Stimulated activated CD8-positive, alpha-beta memory T cell treated with anti-CD3 and anti-CD28 coated beads, Interleukin-4, amount 100 ng/mL, for 1 hour (primary cell): ENCODE measurements at places on chromosomes 12 and 14.

GRCh38 chr14:35821564-35822411 is 4.3 kb upstream of the BRMS1L start:
- DNase-seq = no peak

- DNase-seq = no peak
Measured at GRCh38 chr12:3604748-3605586, 114.0 kb downstream of the PRMT8 start.

DNA sequence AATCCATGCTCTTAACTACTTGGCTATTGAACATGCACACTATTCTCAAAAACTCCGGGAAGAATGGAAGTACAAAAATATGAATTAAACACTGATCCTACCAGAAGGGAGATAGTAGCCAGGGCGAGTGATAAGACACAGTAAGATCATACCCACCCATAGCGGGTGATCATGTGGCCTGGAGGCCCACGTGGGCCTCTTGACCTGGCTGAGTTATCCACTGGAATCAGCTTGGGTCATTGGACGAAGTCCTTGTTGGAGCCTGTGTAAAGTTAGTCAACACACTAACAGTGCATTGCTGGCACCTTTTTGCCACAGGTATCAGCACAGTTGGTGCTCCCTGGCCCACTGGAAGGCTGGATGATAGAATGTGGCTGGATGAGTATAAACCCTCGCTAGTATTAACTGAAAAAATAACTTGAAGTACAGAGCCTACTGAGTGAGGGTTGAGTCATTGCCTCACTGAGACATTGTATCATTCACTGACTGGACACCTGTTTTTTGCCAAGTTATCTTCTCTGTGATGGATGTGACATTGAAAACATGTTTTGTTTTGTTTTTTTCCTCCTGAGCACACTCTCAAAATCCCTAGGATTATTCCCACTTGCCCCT is 149.2 kb upstream of the FUT8 start:
- DNase-seq = no peak

DNA sequence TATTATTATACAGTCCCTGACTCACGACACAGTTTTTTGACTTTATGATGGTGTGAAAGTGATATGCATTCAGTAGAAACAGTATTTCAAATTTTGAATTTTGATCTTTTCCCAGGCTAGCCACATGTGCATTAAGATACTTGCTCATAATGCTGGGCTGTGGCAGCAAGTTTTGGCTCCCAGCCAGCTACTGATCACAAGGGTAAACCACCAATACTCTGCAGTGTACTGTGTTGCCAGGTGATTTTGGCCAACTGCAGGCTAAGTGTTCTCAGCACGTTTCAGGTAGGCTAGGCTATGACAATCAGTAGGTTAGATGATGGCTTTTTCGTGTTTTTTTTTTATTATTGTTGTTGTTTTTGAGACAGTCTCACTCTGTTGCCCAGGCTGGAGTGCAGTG is 69.4 kb upstream of the ACTN1 start:
- DNase-seq = no peak

GRCh38 chr14:66401449-66402095 is 84.6 kb upstream of the CCDC196 start:
- DNase-seq = no peak

DNA sequence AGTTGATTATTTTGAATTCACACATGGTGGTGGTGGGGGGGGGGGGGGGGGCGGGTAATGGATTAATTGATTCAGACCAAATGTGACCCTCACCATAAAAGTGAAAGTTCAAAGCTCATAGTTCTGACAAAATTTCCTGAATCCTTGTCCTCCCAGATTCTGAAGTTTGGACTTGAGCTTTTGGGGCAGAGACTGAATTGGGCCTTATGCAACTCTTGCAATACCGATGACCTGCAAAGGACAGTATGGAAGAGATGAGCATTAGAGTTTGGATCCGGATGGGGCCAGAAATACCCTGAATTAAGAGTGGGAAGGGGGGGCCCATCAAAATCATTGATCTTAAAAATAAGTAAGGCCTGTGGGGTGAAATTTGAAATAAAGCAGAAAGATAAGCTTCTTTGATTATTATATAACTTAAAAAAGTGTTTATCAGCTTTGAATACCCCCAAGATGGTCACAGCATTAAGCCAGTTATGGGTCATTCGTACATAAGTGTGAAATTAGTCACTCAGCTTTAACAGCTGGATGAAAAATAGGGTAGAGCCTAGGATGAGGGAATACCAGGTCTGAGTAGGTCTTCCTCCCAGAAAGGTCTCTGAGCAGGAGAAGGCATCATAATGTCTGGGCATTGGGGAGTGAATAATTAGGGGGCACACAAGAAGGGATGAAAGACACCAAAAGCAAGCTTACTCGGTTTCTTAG is 2.1 kb upstream of the PYGL start:
- DNase-seq = no peak

- DNase-seq = no peak
Measured at GRCh38 chr14:99566009-99566389, 38.0 kb downstream of the CCDC85C start.

GRCh38 chr12:24600551-24600950 is 348.4 kb downstream of the BCAT1 start:
- no peak for DNase-seq

GRCh38 chr14:91180611-91181010 is 63.9 kb downstream of the GPR68 start:
- no peak for DNase-seq

GRCh38 chr12:54240971-54241588 is 38.8 kb downstream of the CBX5 start:
- no peak for DNase-seq

DNA sequence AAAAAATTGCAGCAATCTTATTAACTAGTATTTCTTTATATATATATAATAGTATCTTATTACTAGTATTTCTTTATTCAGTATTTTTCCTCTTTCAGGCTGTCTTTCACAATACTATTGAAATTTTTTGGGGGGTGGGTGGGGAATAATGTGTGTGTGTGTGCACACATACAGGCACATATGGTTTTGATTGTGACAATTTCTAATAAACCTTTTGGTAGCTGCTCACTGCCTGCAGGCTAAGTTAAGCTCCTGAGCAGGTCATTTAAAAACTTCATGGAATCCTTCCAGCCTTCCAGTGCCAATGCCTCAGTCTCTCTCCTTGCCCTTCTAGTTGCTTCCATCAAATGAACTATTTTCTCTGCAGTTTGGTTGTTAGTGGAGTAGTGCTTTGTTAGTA is 490.1 kb downstream of the PCNX1 start:
- DNase-seq = no peak

GRCh38 chr12:113812411-113813228 is 153.5 kb downstream of the RBM19 start:
- DNase-seq = no peak

- no peak for DNase-seq
Measured at GRCh38 chr12:75713434-75713833, 202.0 kb upstream of the KRR1 start.

- DNase-seq = no peak
Measured at GRCh38 chr12:104740668-104741067, 217.4 kb downstream of the SLC41A2 start.

DNA sequence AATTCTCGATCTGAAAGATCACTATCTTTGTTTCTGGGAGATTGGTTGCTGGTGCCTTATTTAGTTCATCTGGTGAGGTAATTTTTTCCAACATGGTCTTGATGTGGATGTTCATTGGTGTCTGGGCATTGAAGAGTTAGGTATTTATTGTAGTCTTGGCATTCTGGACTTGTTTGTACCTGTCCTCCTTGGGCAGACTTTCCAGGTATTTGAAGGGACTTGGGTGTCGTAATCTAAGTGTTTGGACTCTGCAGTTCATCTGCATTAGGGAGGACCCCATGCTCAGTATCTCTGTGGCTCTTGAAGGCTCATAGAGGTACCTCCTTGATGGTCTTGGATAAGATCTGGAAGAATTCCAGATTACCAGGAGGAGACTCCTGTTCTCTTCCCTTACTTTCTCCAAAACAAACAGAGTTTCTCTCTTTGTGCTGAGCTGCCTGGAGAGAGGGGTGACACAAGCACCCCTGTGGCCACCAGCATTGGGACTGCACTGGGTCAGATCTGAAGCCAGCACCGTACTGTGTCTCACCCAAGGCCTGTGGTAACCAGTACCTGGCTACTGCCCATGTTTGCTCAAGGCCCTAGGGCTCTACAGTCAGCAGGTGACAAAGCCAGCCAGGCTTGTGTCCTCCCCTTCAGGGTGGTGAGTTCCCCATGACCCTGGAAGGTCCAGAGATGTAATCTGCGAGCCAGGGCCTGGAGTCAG is 5.3 kb downstream of the A2ML1 start:
- no peak for DNase-seq

GRCh38 chr12:112347581-112347982 is 34.6 kb downstream of the HECTD4 start:
- DNase-seq = no peak

GRCh38 chr14:68881396-68881795 is 88.5 kb upstream of the ZFP36L1 start:
- DNase-seq = no peak

DNA sequence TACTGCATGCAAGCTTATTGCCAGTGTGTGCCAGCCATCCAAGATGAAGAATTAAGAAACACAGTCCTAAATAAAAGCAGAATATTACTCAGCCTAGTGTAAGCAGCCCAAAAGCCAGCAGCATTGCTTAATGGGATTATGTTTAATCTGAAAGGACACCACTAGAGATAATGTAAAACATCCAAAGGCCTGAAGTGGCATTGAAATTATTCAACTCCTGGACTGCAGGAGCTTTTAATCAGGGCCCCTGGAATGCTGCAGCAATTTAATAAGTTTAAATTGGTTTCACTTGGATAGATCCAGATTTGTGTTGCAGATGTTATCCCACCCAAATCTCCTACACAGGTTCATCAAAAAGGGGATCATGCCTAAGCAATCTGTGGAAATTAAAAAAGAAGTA is 193.0 kb downstream of the C12orf50 start:
- DNase-seq = no peak

DNA sequence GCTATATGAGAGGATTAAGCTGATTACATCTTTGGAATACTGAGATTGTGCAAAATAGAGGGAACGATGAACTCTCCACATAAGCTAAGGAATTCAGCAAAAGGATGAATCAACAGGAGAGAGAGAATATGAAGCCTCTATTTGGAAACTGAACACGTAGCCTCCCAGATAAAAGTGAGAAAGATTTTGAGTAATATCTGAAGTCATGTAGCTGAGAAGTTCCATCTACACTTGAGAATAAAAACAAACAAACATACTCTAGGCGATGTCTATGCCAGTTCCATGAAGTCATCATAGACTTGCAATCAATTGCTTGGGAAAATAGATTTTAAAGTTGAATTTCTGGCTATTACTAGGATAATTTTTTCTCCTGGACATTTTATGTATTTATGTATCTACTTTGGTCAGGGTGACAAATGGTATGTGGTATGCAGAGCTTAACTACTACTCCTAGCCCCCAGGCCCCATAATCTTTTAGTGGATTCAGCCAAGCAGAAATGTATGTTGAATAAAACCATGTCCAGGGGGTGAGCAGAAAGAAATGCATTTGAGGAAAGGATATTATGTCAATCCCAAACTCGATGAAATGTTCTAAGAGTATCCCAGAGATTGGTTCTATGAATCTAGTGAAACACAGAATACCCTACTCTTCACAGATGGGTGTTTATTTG is 627.4 kb downstream of the DIO2 start:
- no peak for DNase-seq

DNA sequence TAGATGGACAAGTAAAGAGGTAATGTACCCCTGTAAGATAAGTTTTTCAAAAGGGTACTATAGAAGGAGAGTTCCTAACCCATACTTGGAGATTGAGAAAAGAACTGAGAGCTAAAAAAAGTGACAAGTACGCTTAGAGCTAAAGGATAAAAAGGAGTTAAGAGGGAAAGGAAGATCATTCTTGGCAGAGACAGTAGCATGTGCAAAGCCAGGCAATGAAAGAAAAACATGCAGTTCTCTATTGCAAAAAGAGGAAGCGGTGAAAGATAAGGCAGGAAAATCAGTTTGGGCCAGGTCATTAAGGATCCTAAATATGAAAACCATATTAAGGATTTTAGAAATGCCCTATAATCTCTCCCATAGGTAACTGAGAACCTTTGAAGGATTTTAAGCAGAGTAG is 500.4 kb upstream of the GARIN6 start:
- DNase-seq = no peak
